ENCODE measurements at places on chromosomes 3 and 15.

GRCh38 chr3:146195030-146195429 lies 34.0 kb upstream of the PLOD2 start:
- DNase-seq = no peak

DNA sequence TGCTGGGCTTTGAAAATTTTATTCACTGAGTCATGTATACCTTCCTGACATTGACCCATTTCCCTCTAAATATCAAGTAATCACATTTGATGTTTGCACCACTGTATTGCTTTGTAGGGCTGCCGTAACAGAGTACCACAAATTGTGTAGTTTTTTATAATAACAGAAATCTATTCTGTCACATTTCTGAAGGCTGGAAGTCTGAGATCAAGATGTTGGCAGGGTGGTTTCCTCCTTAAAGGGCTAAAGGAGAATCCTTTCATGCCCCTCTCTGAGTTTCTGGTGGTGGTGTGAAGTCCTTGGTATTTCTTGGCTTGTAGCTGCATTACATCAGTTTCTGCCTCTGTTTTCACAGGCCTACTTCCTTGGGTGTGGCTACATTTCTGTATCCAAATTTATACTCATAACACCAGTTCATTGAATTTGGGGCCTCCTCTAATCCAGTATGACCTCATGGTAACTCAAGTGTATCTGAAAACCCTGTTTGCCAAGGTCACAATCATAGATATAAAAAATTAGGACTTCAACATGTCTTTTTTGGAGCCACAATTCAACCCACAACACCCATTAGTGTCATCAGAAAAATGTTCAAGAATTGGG lies 29.1 kb upstream of the ST6GAL1 start:
- no peak for DNase-seq

DNA sequence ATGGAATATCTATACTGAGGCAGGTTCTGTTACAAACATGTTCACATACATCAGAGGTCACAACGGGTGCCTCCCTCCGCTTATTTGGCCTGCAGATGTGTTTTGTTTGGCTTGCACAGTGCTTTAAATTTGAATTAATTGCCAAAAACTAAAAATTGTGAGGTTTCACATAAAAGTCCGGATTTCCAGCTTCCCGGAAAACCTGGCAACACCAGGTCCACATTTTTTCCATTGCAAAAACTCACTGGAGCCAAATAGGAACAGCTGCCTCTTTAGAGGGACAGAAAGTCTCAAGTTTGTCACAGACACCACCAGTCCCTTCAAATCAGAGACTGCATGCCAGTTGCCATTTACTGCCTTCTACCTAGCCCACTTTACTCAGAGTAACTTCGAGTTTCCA lies 205.9 kb upstream of the MDFIC2 start:
- no peak for DNase-seq

DNA sequence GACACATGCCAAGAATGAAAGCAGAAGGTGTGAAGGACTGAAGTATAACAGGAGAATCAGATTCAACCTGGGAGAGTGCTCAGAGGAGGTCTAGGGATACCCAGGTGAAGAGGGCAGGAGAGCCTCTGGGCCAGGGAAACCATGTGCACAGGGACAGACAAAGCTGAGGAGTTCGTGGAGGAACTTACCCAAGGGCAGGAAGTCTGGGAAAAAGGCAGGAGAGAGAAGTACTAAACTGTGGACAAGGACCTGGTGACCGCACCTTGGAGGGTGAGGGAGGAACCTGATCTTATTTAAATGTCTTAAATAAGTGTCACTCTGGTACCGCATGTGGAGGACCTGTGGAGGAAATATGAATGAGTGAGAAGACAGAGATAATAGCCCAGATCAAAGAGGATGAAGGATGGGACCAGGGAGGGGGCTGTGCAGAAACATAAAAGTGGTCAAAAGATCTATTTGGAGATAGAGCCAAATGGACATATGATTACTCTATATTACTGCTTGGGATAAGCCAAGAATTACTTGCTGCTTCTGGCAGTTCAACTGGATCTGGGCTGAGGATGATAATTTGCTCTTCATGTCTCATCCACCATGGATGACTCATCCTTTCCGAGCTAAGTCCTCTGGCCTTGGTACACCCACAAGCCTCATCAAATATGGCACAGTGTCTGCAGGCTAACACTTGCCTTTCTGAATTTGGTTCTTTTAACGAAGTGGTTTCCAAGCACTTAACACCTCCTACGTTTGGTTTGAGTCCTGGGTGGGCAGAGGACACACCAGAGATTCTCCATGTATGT lies 116.9 kb upstream of the NMNAT3 start:
- DNase-seq = no peak

DNA sequence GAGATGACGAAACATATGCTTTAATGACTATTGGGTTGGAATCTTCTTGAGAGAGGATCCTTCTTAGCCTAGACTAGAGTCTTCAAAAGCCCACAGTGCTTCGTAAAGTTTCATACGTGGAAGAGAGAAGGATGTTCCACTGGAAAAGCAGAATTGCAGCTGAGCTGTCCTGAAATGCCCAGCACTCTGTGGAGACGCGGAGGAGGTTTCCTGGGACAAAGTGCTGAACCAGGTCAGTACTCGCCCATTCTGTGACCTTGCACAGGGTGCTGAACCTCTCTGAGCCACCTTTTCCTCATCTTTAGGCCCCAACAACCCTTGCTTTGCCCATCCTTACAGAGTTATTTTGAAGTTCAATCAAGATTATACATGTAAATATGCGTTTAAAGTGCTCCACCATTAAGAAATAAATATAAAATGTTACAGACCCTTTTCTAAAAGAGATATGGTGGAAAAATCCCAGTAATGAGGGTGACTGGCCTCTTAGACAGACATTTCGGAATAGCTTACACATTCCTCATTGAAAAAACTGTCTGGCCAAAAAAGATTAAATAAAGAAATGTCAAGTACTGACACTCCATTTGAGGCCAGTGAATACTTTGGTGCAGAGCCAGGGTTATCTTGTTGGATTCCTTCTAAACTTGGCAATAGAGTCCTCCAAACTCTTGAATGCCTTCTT lies 4.2 kb upstream of the MAGEF1 start:
- DNase-seq = no peak

GRCh38 chr3:101193957-101194356 lies 126.4 kb downstream of the IMPG2 start:
- no peak for DNase-seq

GRCh38 chr15:72060687-72061250 lies 57.2 kb downstream of the MYO9A start:
- DNase-seq = no peak

DNA sequence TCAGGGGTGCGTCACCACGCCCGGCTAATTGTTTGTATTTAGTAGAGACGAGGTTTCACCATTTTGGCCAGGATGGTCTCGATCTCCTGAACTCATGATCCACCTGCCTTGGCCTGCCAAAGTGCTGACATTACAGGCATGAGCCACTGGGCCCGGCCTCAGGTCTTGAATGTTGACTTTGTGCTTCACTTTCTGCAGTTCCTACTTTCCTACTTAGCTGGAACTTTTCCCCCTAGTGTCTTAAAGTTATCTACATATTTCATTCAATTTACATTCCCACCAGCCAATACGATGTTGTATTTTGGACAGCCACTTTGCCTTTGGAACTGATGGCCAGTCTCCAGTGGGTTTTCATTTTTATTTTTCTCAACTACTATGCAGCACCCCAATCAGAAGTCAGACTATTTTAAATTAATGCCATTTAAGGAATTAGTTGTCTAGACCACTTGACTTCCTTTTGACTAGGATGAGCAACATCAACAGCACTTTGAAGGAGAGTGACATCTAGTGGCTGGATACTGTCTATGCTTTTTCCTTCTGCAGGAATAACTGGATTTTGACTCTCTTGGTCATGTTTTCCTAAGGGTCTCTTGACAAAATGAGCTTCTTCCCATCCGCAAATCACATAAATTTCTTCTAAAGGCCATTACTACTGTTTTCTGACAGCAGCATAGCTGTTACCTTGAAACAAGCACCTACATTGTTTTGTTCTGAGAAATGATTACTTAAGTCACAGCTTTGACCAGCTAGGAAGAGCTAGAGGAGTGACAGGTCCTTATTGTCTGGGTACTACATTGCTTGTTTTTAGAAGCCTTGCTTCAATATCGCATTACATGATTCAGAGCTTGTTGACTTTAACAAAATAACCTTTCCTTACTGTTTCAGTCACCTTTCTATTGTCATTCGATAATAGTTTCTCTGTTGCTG lies 140.2 kb downstream of the ITPR1 start:
- DNase-seq = peak; percentile 9

DNA sequence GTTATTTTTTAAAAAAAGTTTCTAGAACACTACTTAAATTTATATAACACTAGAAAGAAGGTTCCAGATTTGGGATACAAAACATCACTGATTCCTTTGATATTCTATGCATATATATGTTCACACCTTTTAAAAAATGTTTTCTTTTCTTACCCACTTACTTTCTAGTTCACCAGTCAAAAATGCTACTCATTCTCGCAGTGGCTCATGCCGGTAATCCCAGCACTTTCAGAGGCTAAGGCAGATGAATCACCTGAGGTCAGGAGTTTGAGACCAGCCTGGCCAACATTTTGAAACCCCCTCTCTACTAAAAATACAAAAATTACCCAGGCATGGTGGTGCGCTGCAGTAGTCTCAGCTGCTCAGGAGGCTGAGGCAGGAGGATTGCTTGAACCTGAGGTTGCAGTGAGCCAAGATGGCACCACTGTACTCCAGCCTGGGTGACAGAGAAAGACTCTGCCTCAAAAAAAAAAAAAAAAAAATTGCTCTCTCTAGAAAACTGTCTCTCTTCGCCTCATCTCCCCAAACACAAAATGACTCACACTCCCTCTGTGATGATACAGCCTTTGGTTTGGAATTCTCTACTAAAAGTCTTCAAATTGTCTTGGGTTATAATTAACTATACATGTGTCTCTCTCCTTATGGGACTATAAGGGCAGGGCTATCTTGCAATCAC lies 52.6 kb upstream of the TGFBR2 start:
- no peak for DNase-seq

DNA sequence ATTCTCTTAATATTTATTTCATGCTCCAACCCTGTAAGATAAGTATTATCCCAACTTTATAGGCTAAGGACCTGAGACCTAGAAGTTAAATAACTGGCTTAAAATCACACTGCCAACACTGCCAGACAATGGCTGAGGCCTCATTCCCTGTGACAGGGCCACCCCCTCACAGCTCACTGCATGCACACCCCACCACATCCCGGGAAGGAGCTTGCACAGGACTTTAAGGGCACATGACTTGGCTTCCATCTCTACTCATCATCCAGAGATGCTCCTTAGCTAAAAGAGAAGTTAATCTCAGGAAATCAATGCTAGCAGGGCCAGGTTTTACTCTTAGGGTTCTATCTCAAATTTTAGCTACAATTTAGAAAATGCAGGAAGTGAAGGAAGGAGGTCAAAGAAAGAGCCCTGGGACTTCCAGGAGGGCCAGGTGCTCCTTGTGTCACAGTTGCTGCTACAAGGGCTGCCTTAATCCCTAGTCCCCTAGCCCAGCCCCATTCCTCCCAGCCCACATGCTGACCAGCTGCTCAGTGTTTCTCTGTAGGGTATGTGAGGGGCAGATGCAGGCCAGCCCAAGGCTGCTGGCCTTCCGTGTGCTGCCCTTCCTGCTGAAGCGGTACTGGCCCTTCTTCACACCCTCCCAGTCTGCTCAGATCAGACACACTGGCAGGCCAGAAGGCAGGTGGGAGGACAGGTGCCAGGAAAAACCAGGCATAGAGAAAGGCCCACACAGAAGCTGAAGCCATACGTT lies 53.5 kb downstream of the WWTR1 start:
- no peak for DNase-seq

DNA sequence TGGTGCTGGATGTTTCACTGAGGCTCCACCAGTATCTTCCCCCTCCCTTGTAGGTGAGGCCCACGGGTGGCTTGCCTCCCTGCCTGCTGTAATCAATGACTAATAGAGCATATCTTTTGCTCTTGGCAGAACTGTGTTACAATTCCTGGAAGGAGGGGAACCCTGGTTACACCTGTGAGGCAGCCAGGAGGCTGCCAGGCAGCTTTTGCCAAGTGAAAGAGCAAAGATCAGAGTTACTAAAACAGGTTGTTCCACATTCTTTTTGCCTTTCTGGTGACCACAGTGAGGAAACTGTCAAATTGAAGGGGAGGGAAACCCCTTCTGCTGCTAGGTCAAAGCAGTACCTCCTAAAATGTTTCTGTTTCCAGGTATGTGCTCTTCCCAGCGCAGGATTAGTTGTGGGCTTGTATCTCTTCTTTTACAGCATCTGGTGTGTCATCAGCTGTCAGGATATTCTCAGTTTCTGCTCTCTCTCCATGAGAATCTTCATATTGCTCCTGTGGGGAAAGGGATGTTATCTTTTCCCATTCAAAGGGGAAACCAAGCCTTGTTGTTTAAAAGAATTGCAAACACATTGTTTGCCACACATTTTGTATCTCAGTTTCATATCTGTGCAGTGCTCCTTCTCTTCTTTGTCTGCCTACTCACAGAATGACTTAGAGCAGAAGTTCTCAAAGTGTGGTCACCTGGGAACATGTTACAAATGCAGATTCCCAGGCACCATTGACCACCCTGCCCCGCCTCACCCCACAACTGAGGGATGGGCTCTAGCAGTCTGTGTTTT lies 137.4 kb upstream of the UMPS start:
- no peak for DNase-seq

GRCh38 chr3:129021140-129021551 lies 20.0 kb downstream of the EFCC1 start:
- no peak for DNase-seq

DNA sequence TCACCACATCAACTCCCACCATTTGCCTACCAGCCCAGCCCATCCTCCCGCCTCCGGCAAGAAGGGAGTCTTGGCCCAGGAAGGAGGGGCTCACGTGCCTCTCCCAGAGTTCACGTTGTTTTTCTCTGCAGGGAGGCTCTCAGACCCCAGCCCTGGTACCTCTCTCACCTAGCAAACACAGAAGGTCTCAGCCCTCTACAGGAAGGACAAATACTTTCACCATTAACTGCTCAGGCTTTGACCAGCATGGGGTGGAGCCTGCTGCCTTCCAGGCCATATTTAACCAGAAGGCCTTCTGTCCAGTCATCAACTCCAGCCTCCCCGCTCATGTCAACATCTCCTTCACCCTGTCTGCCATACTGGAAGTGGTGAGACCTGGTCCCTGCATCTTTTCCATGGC lies 19.0 kb upstream of the HTR3E start:
- DNase-seq = no peak

GRCh38 chr15:36126194-36126593 lies 453.2 kb upstream of the CDIN1 start:
- DNase-seq = no peak

DNA sequence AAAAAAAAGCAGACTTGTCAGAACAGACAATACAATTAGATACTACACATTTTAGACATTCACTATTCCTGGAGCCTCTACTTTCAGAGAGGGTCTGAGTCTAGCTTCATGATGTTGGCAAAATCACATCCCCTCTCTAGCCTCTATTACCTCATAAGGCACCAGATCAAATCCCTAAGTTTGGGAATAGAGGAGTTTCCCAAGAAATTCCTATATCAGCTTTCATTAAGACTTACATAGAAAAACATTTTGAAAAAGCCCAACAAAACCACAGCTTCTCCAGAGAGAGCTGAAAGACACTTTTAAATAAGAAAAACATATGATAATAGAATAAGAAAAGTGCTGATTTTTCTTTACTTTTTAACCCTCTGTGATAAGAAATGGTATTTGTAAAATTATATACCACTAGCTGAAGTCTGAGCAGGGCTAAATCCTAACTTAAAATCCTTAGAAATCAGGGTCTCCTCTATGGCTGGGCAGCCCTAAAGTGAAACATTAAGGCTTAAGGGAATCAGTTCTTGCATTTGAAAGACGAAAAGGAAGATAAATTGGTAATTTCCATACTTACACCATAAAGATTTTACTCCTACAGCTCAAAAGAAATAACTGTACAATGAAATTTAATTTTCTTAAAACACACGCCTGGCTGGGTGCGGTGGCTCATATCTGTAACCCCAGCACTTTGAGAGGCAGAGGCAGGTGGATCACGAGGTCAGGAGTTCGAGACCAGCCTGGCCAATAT lies 4.3 kb downstream of the TBC1D2B start:
- no peak for DNase-seq

Data from BJ (cell line).